ENCODE measurements at places on chromosomes 4 and X.

DNA sequence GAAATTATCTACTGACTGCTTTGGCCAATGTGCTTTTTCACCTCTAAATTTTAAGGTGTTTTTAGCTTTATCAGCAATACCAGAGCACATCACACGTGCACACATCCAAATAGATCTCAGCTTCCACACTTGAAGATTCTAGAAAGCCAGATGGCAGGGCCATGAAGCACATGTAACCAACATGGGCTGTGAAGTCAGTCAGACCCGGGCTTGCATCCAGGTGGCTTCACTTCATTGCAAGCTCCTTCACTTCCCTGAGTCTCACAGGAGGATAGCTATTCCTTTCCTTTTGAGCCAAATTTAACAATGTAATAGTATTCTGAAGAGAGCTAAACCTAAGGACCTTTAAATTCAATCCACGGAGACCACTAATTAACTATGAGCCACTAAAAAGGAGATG is 86.5 kb downstream of the SH3RF1 start:
- no peak for DNase-seq

DNA sequence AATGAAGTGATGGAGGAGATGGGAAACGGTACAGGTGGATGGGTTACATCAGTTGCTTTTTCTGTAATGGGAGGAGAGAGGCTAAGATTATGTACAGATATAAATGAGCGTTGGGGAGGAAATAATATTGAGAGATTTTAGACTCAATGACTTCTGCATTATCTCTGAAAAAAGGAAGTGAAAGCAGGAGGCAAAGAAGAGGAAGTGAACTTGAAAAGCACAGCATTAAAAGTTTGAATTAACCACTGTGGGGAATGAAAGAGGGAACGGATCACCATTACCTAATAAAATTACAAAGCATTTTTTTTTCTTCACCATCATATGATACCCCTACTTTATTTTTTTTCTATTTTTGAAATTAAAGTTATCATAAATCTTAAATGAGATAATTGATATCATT is 1025.5 kb downstream of the RPA4 start:
- no peak for DNase-seq

GRCh38 chrX:148530464-148531077 is 30.2 kb downstream of the AFF2 start:
- DNase-seq, result no peak

- no peak for DNase-seq
These were observed 9.0 kb upstream of the HNRNPD start for GRCh38 chr4:82382751-82383150.

GRCh38 chr4:185004562-185005218 is 13.6 kb upstream of the HELT start:
- DNase-seq, result no peak

- DNase-seq, result no peak
These were observed 52.8 kb downstream of the ANAPC10 start for GRCh38 chr4:145045180-145045579.

- no peak for DNase-seq
These were observed 250.8 kb downstream of the ARHGAP24 start for GRCh38 chr4:85725721-85726170.
